ENCODE measurements at places on chromosomes 6 and 20.

- DNase-seq = no peak
Measured at GRCh38 chr20:4710106-4710475, 11.6 kb upstream of the PRND start.

- DNase-seq = no peak
Measured at GRCh38 chr20:16100767-16101166, 472.5 kb downstream of the KIF16B start.

GRCh38 chr20:5621305-5621704 is 128.9 kb upstream of the SHLD1 start:
- no peak for DNase-seq

GRCh38 chr6:124924333-124924759 is 37.9 kb upstream of the RNF217 start:
- no peak for DNase-seq

- DNase-seq = peak; percentile 57
Measured at GRCh38 chr20:49608752-49609670, 41.1 kb upstream of the PTGIS start.

DNA sequence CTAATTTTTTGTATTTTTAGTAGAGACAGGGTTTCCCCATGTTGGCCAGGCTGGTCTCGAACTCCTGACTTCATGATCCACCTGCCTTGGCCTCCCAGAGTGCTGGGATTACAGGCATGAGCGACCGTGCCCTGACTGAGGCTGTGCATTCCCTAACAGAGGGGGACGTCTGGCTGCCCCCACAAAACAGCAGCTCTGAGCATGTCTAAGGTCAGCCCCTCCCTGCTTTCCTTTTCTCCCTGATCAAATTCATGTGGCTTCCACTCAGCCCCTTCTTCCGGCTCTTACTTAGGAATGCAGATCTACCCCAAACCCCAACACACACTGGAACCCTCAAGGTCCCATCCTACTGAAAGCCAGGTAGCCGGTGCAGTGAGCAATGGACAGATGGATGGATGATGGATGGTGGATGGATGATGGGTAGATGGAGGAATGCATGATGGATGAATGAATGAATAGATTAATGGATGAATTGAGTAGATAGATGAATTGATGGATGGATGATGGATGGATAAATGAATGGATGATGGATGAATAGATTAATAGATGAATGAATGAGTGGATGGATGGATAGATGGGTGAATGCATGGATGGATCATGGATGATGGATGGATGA is 91.5 kb upstream of the BHLHE23 start:
- DNase-seq = no peak

GRCh38 chr6:81562169-81562568 is 190.3 kb downstream of the TENT5A start:
- DNase-seq = peak; percentile 46

- no peak for DNase-seq
Measured at GRCh38 chr6:31700740-31701401, 2.3 kb downstream of the ABHD16A start.

DNA sequence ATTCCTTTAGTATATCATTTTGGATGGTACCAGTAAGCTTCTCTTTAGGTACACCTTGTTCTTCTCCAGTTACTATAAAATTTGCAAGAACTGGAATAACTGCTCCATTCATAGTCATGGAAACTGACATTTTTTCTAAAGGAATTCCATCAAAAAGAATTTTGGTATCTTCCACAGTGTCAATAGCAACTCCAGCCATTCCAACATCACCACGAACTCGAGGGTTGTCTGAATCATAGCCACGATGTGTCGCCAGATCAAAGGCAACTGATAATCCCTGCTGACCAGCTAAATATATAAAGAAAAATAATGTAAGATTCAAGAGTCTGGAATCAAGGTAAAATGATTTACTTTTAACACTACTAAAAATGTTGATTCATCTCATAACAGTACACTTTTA is 5.3 kb downstream of the MMUT start:
- DNase-seq = no peak

GRCh38 chr20:25356271-25356933 is 34.2 kb downstream of the ABHD12 start:
- DNase-seq = no peak

Measured in HS-5 (cell line).